Stimulated activated naive B cell treated with anti-CD40 and anti-IgM and Interleukin-4, amounts not matched to agents 10 μg/mL and 1 μg/mL and 100 μg/mL, for 72 hours (primary cell): ENCODE measurements at places on chromosomes 2 and 18.

DNA sequence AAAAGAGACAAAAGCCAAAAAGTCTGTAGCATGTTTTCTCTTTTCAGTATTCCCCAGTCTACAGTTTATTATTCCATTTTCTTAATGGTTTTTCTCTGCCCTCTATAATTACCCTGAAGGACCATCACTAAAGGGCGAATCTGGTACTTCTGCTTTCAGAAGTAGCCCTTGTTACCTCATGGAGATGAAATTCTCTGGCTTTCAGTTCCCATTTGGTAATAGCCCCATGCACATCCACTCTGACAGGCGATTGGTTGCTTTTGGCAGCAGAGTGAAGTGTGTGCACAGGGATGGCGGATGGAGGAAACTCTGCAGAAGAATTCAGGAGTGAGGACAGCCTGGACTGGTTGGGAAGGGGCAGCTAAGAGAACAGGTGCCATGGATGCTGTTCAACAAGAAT lies 66.3 kb upstream of the NABP1 start:
- H3K36me3 ChIP-seq = peaks cover 2% of the 10 kb centered on the region
- H3K4me1 ChIP-seq = peaks cover 21% of the 10 kb centered on the region
- peak overlapping the region; percentile 22 for H3K4me3 ChIP-seq
- H3K27ac ChIP-seq = peak overlapping the region; percentile 94
- peak; percentile 63 for DNase-seq
- H3K27me3 ChIP-seq = no peaks in the 10 kb centered on the region

- no peak overlapping the region for H3K4me3 ChIP-seq
- no peak overlapping the region for H3K27ac ChIP-seq
- H3K36me3 ChIP-seq = no peaks in the 10 kb centered on the region
- H3K4me1 ChIP-seq = no peaks in the 10 kb centered on the region
- no peak for DNase-seq
These were observed 202.4 kb downstream of the PIK3C3 start for GRCh38 chr18:42157420-42157819.

DNA sequence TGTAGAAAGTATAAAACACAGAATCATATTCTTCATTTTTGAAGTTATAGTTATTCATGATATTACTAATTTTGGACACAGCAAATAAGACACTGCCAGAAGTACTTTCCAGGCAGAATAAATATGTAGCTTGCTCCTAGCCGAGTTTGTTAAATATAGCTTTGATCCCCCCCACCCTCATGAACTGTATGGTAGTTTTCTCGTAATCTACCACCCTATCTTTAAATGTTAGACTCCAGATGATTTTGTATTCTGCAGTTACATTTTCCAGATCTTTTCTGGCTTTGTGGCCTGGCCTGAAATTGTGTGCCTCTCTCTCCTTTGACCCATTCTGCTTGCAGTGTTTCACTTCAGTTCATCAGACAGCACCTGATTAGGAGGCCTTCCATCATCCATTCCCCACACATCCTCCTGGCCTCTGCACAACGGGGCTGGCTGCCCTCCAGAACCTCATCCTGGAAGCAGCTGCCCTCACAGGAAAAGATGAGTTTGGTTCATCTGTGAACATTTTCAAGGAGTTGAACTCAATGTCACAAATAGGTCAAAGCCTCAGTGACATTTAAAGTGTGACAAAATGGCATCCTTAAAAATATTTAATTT lies 4.7 kb upstream of the KCNJ3 start:
- peaks cover 22% of the 10 kb centered on the region for H3K27me3 ChIP-seq
- H3K27ac ChIP-seq = no peak overlapping the region
- no peak overlapping the region for H3K4me3 ChIP-seq
- DNase-seq = no peak
- no peaks in the 10 kb centered on the region for H3K4me1 ChIP-seq

- H3K27me3 ChIP-seq = no peaks in the 10 kb centered on the region
- H3K27ac ChIP-seq = peak overlapping the region; percentile 87
- H3K4me1 ChIP-seq = peaks cover 48% of the 10 kb centered on the region
- peak; percentile 46 for DNase-seq
These were observed 102.4 kb downstream of the CABLES1 start for GRCh38 chr18:23237524-23238151.

DNA sequence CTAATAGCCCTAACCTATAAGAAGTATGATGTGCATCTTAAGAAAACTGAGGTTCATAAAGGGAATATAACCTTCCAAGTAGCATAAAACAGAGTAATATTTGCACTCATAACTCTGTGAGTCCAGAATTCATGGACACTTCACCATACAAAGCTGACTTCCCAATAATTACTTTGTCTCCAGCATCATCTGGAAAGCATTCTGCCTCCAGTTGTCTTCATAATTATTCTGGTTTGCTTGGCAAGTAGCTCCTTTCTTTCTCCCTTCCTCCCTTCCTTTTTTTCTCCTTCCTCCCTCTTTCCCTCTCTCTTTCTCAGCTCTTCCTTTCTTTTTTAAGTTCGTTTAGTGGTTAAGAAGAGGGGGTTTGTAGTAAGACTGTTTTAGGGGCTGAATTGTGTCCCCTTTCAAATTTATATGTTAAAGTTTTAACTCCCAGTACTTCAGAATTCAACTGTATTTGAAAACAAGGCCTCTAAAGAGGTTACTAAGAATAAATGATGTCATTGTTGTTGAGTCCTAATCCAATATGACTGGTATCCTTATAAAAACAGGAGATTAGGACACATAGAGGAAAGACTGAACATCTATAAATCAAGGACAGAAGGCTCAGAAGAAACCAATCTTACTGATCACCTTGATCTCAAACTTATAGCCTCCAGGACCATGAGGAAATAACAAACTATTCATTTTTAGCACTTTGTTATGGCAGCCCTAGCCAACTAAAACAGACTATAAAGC lies 28.9 kb downstream of the TFPI start:
- no peak for DNase-seq
- H3K4me3 ChIP-seq = no peak overlapping the region
- no peaks in the 10 kb centered on the region for H3K4me1 ChIP-seq

GRCh38 chr2:152814475-152815030 lies 96.1 kb downstream of the ARL6IP6 start:
- H3K36me3 ChIP-seq = no peaks in the 10 kb centered on the region
- DNase-seq = no peak
- H3K4me3 ChIP-seq = no peak overlapping the region
- H3K27me3 ChIP-seq = no peaks in the 10 kb centered on the region
- no peak overlapping the region for H3K27ac ChIP-seq
- H3K4me1 ChIP-seq = no peaks in the 10 kb centered on the region
